ENCODE measurements at places on chromosomes 1 and 21. TPM values are rescaled to one million over a fixed set of nuclear protein-coding genes. Genes with fewer than 3 reads are reported as not detected.

PLEKHA6 gene
- 12.5 TPM for total RNA-seq

- H3K27me3 ChIP-seq: no peaks in the 10 kb centered on the region
- H3K27ac ChIP-seq: no peak overlapping the region
- no peaks in the 10 kb centered on the region for H3K4me1 ChIP-seq
- no peak overlapping the region for H3K4me3 ChIP-seq
- H3K36me3 ChIP-seq: no peaks in the 10 kb centered on the region
Observed at GRCh38 chr21:35344582-35344981, 295.5 kb upstream of the RUNX1 start.

- H3K4me3 ChIP-seq: no peak overlapping the region
- DNase-seq: no peak
- H3K36me3 ChIP-seq: no peaks in the 10 kb centered on the region
- no peak overlapping the region for H3K27ac ChIP-seq
- no peaks in the 10 kb centered on the region for H3K27me3 ChIP-seq
- H3K4me1 ChIP-seq: peaks cover 54% of the 10 kb centered on the region
Observed at GRCh38 chr1:61230523-61230922, 148.2 kb downstream of the NFIA start.

DNA sequence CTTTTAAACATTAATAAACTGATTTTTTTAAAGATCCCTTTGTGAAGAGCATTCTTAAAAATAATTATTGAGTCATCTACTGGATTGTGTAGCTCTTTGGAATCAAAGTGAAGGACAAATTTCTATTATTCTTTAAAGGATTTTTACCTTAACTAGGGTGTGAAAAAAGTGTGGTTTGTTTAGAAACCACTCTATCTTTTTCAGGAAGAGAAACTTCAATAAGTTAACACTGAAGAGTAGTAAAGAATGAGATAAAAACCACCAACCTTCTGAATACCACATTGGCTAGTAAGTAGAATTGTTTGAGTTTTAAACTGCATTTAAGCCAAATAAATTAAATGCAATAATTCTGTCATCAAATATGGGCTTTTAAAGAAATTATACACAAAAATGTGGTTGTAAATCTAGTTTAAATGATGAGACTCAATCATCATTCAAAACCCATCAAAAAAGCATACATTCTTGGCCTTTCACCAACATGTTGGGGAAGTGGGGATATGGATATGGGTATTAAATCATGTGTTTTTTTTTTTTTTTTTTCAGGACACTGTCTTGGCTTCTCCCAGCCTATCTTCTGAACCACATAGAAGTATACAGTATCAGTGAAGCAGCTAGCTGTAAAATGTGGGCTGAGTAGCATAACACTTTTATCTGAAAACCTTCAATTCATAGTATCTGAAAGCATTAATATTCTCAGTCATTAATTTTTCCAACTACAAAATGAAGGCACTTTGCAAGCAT, 4.8 kb downstream of the S1PR1 start:
- H3K4me3 ChIP-seq: no peak overlapping the region
- no peak for DNase-seq
- peak overlapping the region; percentile 82 for H3K27ac ChIP-seq
- H3K27me3 ChIP-seq: peaks cover 3% of the 10 kb centered on the region

GRCh38 chr1:230824919-230825721, 43.2 kb downstream of the C1orf198 start:
- no peaks in the 10 kb centered on the region for H3K27me3 ChIP-seq
- H3K27ac ChIP-seq: peak overlapping the region; percentile 48
- H3K36me3 ChIP-seq: no peaks in the 10 kb centered on the region

GRCh38 chr1:39394598-39394997, 96.8 kb upstream of the BMP8A start:
- no peak for DNase-seq
- peak overlapping the region; percentile 82 for H3K27ac ChIP-seq
- H3K4me3 ChIP-seq: no peak overlapping the region
- peaks cover 5% of the 10 kb centered on the region for H3K36me3 ChIP-seq

All from esophagus muscularis mucosa (tissue), 4 donors.